ENCODE measurements at places on chromosomes 13 and 19.

GRCh38 chr19:2254064-2254872 is 1.9 kb downstream of the JSRP1 start:
- DNase-seq, result no peak

- no peak for DNase-seq
These were observed 24.5 kb downstream of the PPP5C start for GRCh38 chr19:46371371-46371901.

DNA sequence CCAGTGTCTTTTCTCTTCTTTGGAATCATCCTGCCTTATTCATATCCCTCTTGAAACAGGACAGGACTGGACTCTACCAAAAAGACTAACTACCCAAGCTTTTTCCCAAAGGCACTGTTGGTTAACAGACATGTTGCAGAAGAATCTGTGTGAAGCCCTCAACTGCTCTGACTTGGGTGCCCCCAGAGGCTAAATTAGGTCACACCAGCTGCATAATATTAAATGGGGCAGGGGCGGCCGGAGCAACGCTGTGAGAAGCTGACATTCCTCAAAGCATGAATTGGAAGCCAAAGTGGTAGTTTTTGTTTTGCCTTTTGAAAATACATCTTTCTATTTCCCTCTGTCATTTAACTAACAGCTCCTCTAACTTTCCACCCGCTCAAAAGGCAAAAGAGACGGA is 185.9 kb downstream of the LHFPL6 start:
- no peak for DNase-seq

DNA sequence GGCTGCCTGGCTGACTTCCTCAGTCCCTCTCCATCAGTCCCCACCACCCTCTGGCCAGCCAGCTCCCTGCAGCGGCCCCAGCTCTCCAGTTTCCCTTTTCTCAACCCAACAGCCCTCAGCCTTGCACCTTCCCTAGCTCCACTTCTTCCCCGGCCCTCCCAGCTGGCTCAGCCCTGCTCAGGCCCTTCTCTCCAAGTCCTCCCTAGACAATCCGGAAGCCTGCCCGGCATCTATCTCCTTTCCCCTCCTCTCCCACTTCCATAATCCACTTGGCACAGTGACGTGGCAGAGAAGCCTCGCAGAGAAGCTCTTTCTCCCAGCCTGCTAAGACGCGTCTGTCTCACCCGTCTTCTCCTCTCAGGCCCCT is 1.1 kb downstream of the UBXN6 start:
- no peak for DNase-seq

DNA sequence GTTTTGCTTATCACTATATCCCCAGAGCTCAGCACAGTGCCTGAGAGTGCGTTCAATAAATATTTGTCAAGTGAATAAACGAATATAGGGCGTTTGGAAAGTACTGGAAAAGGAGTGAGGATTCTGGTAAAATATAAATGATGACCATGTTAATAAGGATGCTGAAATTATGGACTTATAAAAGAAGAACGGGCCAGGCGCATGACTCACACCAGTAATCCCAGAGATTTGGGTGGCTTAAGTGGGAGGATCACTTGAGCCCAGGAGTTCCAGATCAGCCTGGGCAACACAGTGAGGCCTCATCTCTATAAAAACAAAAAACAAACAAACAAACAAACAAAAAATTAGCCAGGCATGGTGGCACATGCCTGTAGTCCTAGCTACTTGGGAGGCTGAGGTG is 198.1 kb downstream of the VWA8 start:
- no peak for DNase-seq

DNA sequence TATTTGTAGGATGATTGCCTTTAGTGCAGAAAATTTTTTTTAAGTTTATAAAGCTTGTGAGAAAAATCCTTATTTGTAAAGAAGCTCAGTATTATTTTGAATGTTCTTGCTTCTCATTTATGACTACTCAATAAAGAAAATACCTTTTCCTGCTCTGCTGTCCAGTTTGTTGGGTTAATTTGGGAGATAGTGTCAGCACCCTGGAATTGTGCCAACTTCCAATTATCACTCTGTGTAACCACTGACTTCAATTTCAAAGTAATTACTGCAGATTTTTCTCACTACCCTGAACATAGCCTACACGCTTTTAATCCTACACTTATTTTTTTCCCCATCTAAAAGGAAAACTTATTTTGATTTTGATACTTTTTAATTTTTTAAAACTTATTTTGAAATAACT is 93.1 kb downstream of the GGACT start:
- no peak for DNase-seq

DNA sequence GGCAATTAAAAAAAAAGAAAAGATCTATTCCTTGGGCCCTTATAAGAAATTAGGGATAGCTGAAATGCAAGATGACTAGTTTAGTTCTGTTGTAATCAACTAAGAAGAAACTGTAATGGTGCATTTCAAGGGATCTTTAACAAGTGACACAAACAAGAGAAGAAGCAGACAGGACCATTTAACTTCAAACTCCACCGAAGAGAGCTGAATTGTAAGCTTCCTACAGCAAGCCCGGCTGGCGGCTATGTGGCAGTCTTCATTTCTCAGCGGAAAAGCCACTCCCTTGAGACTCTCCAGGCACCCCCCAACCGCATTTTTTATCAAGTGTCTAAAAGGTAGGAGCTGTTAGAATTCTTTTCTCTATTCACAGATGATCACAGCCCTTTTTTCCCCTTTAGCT is 305.2 kb upstream of the ZNF507 start:
- DNase-seq, result no peak
